NCI-H1417 treated with DMSO at 0.1 percent for 48 hours (cell line): ENCODE measurements at places on chromosomes 2 and 18.

DNA sequence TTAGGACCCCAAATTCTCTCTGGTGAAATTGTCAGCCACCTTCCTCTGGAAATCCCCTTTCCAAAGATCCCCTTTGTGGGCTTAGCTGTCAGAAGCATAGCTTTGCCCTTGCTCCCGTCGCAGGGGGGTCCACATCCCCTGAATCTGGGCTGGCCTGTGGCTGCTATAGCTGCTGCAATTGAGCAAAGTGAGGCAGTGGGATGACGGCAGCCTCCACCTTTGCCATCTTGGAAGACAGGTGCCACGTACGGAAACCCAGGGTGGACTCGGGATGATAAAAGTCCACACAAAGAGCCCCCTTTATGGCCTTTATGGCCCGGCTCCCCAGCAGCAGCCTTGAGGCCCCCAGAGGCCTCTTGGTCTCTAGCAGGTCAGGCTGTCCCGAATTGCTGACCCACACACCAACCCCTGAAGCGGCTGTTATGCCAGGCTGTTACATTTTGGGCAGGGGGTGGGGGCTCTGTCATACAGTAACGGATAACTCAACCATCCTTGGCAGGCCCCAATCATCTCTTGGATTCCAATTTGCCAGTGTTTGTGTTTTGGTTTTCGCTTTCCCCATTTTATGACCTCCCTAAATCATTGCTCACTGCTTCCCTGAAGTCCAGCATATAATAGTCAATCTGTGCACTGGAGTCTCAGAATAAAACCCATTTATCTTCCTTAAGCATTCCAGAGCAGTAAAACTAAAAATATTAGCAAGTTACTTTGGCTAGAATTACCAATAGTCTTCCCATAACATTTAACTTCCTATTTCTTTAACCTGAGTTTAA is 33.2 kb upstream of the ID2 start:
- DNase-seq: no peak

GRCh38 chr18:7066965-7067555 is 50.5 kb downstream of the LAMA1 start:
- no peak for DNase-seq

DNA sequence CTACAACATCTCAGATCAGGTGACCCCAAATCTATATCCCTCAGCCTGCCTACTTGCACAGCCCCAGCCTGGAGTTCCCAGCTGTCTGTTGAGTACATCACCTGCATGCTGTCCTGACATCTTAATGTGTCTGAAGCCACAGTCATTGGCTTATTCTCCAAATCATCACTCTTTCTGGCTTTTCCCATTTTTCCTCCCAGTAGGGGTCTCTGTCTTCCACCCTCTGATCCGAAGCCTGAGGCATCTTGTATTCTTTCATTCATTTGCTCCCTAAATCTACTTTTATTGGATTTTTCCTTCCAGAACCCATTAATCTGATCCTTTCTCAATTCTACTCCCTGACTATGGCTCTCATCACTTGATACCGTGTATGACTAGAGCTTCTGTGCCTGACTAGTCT is 332.9 kb upstream of the DCC start:
- DNase-seq: no peak

DNA sequence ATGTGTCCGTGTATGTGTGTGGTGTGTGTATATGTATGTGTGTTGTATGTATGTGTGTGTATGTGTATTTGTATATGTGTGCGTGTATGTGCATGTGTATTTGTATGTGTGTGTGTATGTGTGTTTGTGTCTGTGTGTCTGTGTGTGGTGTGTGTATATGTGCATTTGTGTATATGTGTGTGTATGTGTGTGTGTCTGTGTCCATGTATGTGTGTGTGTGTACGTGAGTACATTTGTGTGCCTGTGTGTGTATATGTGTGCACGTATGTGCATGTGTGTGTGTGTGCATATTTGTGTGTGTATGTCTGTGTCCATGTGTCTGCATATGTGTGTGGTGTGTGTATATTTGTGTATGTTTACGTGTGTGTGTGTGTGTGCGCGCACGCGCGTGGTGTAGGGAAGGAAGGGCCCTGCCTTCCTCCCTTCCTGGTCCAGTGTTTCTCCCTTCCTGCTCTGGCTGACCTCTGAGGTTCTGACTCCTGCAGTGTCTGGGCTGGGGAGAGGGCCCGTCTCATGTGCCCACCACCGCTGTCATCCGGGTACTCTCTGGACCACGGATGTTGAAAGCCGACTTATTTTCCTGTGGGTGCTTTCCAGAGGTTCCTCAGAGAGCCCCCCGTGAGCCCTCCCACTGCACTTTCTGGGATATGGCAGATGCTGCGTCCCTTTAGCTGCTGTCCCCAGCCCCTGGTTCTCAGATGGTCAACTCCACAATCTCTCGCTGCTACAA is 209.5 kb downstream of the DYSF start:
- DNase-seq: no peak

- DNase-seq: no peak
Observed at GRCh38 chr2:4098137-4098536, 394.8 kb downstream of the DCDC2C start.

GRCh38 chr18:79848579-79849327 is 51.0 kb downstream of the KCNG2 start:
- DNase-seq: no peak

DNA sequence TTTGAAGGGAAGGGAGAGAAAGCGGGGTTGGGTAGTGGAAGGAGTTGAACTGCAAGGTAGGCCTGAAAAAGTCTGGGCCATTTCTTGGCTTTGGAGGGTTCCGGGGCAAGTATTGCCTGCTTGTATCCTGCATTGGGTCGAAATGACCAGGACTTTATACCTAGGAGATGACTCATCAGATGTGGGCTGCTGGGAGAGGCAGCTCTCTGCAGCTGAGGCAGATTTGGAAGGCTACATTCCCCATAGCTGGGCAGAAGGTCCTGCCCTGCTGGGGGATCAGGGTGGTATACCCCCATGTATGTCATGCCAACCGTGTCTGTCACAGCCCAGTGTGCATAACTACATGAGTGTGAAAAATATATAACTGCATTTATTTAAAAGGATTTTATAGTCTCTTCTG is 171.8 kb upstream of the SPRED2 start:
- no peak for DNase-seq

GRCh38 chr2:83063511-83063910 is 1395.6 kb downstream of the SUCLG1 start:
- no peak for DNase-seq

- DNase-seq: no peak
Observed at GRCh38 chr18:28729321-28729720, 552.4 kb upstream of the CDH2 start.

GRCh38 chr2:158773121-158773520 is 22.0 kb upstream of the DAPL1 start:
- no peak for DNase-seq
